GM23338 (cell line): ENCODE measurements at places on chromosomes 5 and 9. TPM values are rescaled to one million over a fixed set of nuclear protein-coding genes. Genes with fewer than 3 reads are reported as not detected.

SHROOM1 gene
- 4.3 and 5.4 TPM in 2 replicates for total RNA-seq

GKAP1 gene
- total RNA-seq = 3.6 and 4.0 TPM in 2 replicates

PSMD5 gene
- total RNA-seq = 40.5 and 49.4 TPM in 2 replicates

ARSB gene
- 24.6 and 27.2 TPM in 2 replicates for total RNA-seq

POC5 gene
- total RNA-seq = 25.2 and 25.9 TPM in 2 replicates

MZB1 gene
- 1.6 TPM in 1 of 2 replicates, not detected in the other for total RNA-seq

MTAP gene
- total RNA-seq = 70.0 and 71.8 TPM in 2 replicates

SHLD3 gene
- 4.2 and 5.1 TPM in 2 replicates for total RNA-seq

PIP5KL1 gene
- 7.5 and 13.4 TPM in 2 replicates for total RNA-seq

ANXA2R gene
- total RNA-seq = 0.21 TPM in 1 of 2 replicates, not detected in the other

- H3K27me3 ChIP-seq = no peaks in the 10 kb centered on the region
- peaks cover 10% of the 10 kb centered on the region for H3K4me1 ChIP-seq
- DNase-seq = no peak
- no peak overlapping the region for H3K27ac ChIP-seq
Observed at GRCh38 chr5:137828664-137829063, 39.0 kb upstream of the MYOT start.

GRCh38 chr5:160118349-160119141, 705 bp downstream of the PWWP2A start:
- peak; percentile 16 for DNase-seq
- peaks cover 16% of the 10 kb centered on the region for H3K36me3 ChIP-seq
- no peaks in the 10 kb centered on the region for H3K27me3 ChIP-seq
- peak overlapping the region; percentile 84 for H3K4me3 ChIP-seq
- H3K27ac ChIP-seq = peak overlapping the region; percentile 50; the same call in 1 of the 2 replicates

DNA sequence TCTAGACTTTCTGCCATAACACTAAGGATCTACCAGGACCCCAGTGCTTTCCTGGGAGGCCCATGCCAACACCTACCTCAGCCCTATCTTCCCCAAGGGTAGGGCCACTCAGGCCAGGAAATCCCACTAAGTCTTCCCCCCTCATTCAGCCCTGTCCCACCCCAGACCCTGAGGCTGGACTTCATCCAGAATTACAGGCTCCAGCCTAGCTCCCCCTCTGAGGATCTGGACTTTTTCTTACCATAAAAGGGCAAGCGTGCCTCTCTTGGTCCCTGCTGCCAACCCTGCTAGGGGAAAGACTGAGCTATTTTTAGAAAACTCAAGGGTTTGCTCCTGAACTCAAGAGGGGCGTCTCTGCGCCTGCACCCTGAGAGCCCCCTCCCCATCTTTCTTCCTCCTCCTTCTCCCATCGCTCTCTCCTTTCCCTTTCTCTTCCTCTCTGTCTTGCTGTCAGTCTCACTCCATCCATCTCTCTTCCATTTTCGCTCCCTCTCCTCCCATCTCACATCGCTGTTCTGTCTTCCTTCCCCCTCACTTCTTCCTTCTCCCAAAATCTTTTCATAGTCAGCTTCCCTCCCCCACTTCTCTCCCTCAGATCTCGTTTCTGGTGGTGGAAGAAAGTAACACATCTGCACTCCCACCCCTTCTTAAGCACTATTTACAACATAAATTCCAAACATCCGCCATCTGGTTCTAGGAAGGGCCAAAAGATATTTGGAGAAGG, 38.1 kb upstream of the IL17B start:
- DNase-seq = no peak
- no peaks in the 10 kb centered on the region for H3K36me3 ChIP-seq
- H3K27me3 ChIP-seq = no peaks in the 10 kb centered on the region
- peaks cover 10% of the 10 kb centered on the region; the same call in 1 of the 2 replicates for H3K4me1 ChIP-seq

DNA sequence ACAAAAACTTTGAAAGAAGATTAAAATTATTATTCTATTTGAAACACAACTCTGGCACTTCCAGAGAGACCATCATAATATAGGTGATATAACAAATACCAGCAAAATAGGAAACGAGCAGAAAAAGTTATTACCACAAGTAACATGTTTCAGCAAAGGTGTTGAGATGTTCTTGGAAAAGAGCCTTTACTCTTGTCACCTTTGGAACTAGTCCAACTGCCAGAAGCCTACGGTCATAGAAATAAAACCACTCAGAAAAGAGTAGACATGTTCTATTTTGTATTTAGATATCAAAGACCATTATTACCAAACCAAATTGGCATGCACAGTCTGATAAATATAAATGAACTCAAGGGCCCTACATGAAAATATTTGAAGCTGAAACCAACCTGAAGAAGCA, 145.0 kb upstream of the DMAC1 start:
- DNase-seq = no peak
- H3K36me3 ChIP-seq = no peaks in the 10 kb centered on the region
- no peak overlapping the region for H3K4me3 ChIP-seq
- H3K4me1 ChIP-seq = no peaks in the 10 kb centered on the region

- no peak for DNase-seq
- H3K27ac ChIP-seq = no peak overlapping the region
- H3K27me3 ChIP-seq = peaks cover 44% of the 10 kb centered on the region
- no peak overlapping the region for H3K4me3 ChIP-seq
Observed at GRCh38 chr9:86405086-86405491, 50.9 kb upstream of the TUT7 start.

DNA sequence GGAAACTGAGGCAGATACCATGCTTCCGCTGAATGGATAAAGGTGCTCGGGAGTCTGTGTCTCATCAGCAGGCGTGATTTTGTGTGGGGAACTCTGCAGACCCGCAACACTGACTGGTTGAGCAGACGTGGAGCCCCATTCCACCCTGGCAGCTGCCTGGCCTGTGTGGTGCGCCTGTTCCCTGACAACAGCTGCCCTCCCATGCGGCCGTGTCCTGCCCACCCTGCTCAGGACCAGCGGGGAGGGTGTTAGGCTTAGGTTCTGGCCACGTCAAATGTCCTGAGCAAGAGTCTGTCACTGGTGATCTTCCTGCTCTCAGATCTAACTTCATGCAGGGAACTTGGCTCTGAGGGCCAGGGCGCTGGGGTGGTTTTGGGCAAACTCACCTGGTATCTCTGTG, 417.7 kb upstream of the IRX4 start:
- H3K27ac ChIP-seq = no peak overlapping the region
- H3K27me3 ChIP-seq = no peaks in the 10 kb centered on the region
- no peaks in the 10 kb centered on the region for H3K4me1 ChIP-seq
- no peak for DNase-seq
- H3K36me3 ChIP-seq = no peaks in the 10 kb centered on the region

- H3K27me3 ChIP-seq = no peaks in the 10 kb centered on the region
- no peaks in the 10 kb centered on the region for H3K36me3 ChIP-seq
- H3K27ac ChIP-seq = no peak overlapping the region
- DNase-seq = no peak
Observed at GRCh38 chr9:297104-297972, 82.7 kb downstream of the DOCK8 start.

DNA sequence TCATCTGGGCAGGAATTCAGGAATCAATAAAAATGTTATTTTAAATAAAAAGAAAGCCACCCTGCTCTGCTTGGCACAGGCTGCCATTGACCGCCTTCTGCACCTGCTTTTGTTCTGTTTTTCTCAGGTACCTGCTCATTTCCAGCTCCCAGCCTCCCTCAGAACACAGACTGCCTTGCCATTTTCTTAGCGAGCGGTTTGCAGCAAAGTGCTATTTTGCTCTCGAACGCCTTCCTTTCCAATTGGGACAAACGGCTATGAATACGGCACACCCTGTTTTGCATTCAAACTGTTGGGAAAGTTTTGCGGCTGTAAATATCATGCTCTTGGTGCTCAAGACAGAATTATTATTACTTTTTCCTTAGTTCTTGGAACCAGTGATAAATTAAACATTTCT, 25.1 kb upstream of the FCN1 start:
- no peaks in the 10 kb centered on the region for H3K4me1 ChIP-seq
- no peak for DNase-seq
- no peak overlapping the region for H3K4me3 ChIP-seq
- no peaks in the 10 kb centered on the region for H3K27me3 ChIP-seq
- H3K27ac ChIP-seq = no peak overlapping the region

DNA sequence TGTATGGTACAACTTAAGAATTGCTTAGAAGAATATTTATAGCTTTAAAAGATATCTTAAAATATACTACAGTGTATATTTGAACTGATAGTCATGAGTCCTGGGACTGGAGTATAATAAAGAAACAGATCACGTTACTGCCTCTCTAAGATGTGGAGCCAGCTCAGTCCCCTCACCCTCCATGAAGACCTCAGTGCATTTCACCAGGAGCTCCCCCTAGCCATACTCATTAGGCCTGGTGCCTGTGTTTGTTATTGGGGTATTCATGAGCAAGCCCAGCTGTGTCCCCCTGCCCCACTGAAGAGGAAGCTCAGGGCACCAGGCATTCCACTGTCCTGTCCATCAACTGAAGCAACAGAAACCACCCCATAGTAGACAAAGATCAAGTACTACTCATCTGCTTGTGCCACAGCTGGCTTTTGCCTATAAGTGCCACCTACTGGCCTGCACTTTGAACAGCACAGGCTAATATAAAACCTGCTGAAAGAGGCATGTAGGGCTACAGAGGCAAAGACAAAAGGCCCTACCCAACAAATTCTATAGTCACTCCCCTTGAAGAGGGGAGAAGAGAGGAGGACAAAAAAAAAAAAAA, 850.2 kb upstream of the NUDT12 start:
- H3K4me1 ChIP-seq = peaks cover 8% of the 10 kb centered on the region
- no peaks in the 10 kb centered on the region for H3K27me3 ChIP-seq
- H3K27ac ChIP-seq = no peak overlapping the region
- DNase-seq = peak; percentile 77

DNA sequence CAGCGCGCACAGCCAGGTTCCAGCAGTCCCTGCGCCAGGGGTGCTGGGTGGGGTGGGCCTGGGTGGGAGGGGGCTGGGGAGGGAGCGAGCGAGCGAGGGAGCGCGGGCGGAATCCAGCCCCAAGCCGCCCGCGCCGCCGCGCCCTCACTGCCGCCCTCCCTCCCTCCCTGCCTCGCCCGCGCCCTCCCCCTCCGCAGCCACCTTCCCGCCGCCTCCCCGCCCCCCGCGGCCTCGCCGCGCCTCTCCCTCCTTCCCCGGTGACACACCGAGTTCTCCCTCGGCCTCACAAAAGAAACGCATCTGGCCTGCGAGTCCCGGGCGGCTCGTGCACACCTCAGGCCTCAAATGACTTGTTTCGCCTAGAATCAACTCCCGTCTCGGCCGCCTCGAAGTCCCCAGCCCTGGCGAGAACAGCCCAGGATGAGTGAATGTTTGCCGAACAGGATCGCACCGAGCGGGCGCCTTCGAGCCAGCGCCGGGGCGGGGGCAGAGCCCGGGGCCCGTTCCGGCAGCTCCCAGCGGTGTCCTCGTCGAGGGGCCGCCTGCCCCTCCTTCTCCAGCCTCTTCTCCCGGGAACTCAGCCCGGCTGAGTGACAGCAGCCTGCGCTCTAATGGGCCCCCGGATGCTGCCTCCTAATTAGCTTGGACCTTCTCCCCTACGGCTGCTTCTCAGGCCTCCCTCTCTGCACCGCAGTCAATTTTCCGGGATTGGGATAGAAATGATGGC, 371 bp upstream of the PITX1 start:
- DNase-seq = peak; percentile 71
- H3K27ac ChIP-seq = no peak overlapping the region

- DNase-seq = peak; percentile 5
- peak overlapping the region; percentile 34; the same call in 1 of the 2 replicates for H3K27ac ChIP-seq
- no peaks in the 10 kb centered on the region for H3K36me3 ChIP-seq
- no peak overlapping the region for H3K4me3 ChIP-seq
Observed at GRCh38 chr9:106697390-106697749, 165.6 kb upstream of the ZNF462 start.

- H3K4me1 ChIP-seq = peaks cover 3% of the 10 kb centered on the region; the same call in 1 of the 2 replicates
- DNase-seq = peak; percentile 34
- no peaks in the 10 kb centered on the region for H3K36me3 ChIP-seq
- no peak overlapping the region for H3K27ac ChIP-seq
- H3K27me3 ChIP-seq = no peaks in the 10 kb centered on the region
- H3K4me3 ChIP-seq = no peak overlapping the region
Observed at GRCh38 chr9:126203313-126203712, 123.3 kb upstream of the MVB12B start.

DNA sequence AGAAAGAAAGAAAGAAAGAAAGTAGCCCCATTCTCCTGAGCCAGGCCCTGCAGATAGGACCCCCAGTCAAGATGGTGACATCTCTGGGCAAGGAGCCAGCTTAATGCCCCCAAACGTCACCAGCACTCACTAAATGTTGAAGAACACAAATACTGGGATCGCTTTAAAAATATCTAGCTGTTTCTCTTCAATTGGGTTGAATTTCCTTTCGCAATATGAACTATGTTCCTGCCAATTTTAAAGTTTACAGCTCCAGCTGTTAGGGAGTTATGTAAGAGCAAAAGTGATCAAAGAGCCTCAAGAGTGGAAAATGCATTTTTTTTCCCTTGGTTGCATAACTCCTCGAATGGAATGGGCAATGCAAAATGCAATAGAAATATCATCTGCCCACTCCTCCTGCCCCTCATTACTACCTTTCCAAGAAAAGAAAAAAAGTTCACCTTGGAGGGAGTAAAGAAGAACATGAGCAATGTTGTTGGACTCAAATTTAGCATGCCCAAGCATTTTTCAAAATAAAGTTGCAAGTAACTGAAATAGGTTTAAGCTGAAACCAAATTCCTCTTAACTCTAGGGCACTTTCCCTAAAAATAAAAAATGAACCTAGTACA, 244.2 kb upstream of the PIK3R1 start:
- H3K4me1 ChIP-seq = no peaks in the 10 kb centered on the region
- no peak overlapping the region for H3K27ac ChIP-seq
- DNase-seq = no peak
- H3K4me3 ChIP-seq = no peak overlapping the region
- H3K27me3 ChIP-seq = no peaks in the 10 kb centered on the region

GRCh38 chr5:176660530-176660859, 13.2 kb downstream of the TSPAN17 start:
- no peak overlapping the region for H3K4me3 ChIP-seq
- H3K27ac ChIP-seq = no peak overlapping the region
- no peak for DNase-seq

GRCh38 chr5:151911011-151911410, 13.6 kb downstream of the GLRA1 start:
- peaks cover 19% of the 10 kb centered on the region for H3K4me1 ChIP-seq
- peaks cover 81% of the 10 kb centered on the region for H3K27me3 ChIP-seq
- no peak overlapping the region for H3K27ac ChIP-seq
- no peak for DNase-seq

- H3K27ac ChIP-seq = no peak overlapping the region
- 0 out of 2 replicates have a peak overlapping the region, but pooled peaks have one; percentile 9 for H3K4me3 ChIP-seq
- peaks cover 36% of the 10 kb centered on the region for H3K4me1 ChIP-seq
- DNase-seq = peak; percentile 17
- no peaks in the 10 kb centered on the region for H3K36me3 ChIP-seq
Observed at GRCh38 chr9:117546894-117547678, 132.2 kb upstream of the ASTN2 start.

GRCh38 chr9:129946246-129946995, 96.6 kb downstream of the FNBP1 start:
- no peak overlapping the region for H3K4me3 ChIP-seq
- no peaks in the 10 kb centered on the region for H3K36me3 ChIP-seq
- no peak overlapping the region for H3K27ac ChIP-seq
- no peaks in the 10 kb centered on the region for H3K4me1 ChIP-seq
- no peak for DNase-seq
